Fibroblast of lung (primary cell): ENCODE measurements at places on chromosomes 16 and 17.

DNA sequence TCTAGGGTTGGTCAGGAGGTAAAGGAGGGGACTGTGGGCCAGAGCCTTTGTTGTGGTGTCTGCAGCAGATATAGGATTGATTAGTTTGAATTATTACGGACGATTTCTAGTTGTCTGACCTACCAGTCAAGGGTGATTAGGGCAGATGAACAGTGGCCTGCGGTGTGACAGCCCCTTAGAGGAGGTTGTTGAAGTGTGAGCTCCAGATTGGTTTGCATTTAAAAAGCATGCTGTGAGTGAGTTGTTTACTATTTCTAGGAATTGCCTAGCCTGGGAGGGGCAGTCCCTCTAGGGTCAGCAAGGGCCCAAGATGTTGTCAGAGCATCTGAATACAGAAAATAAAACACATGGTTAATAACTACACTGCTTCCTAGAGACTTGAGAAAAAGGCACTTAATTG, 108.8 kb downstream of the ARHGAP44 start:
- DNase-seq = no peak

- DNase-seq = no peak
These were observed 60.6 kb downstream of the KPNA2 start for GRCh38 chr17:68096111-68096510.

- no peak for DNase-seq
These were observed 72.7 kb downstream of the PHKB start for GRCh38 chr16:47533744-47534292.

DNA sequence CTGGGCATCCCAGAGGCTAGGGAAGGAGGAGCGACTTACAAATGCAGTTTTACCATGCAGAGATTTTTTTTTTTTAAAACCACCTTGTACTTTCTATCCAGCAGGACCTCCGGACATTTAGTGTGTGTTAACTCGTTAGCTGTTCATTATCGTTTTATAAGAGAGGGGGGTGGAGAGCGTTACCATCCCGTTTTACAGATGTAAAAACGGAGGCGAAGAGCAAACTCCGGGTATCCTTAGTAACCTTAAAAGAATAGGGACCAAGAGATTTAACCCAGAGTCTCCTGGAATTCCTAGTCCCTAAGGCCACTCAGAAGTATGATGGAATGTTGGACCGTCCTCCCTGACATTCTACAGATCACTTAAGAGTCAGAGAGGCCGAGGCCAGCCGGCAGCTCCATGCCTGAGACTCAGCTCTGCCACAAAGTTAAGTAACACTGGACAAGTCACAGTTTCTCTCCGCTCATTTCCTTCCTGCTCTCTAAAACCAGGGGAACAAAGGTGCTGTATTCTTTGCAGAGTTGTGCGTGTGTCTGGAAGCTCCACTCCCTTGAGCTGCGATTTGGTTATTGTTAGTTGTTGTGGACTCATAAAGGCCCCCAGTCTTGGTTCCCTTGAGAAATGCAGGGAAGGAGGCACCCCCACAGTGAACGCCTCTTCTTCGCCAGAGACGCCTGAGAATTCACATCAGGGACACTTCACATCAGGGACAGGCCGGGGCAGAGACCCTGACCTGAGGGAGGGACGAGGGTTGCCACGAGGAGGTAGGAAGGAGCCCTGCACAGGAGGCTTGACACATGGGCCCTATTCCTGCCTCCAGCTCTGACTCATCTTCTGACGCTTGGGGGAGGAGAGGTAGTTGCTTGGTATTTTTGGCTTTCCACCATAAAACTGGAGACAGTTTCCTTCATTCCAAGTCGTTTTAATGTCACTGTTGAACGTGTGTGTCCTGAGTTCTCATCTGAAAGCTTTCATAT, 1.2 kb downstream of the DUSP14 start:
- peak; percentile 89 for DNase-seq

DNA sequence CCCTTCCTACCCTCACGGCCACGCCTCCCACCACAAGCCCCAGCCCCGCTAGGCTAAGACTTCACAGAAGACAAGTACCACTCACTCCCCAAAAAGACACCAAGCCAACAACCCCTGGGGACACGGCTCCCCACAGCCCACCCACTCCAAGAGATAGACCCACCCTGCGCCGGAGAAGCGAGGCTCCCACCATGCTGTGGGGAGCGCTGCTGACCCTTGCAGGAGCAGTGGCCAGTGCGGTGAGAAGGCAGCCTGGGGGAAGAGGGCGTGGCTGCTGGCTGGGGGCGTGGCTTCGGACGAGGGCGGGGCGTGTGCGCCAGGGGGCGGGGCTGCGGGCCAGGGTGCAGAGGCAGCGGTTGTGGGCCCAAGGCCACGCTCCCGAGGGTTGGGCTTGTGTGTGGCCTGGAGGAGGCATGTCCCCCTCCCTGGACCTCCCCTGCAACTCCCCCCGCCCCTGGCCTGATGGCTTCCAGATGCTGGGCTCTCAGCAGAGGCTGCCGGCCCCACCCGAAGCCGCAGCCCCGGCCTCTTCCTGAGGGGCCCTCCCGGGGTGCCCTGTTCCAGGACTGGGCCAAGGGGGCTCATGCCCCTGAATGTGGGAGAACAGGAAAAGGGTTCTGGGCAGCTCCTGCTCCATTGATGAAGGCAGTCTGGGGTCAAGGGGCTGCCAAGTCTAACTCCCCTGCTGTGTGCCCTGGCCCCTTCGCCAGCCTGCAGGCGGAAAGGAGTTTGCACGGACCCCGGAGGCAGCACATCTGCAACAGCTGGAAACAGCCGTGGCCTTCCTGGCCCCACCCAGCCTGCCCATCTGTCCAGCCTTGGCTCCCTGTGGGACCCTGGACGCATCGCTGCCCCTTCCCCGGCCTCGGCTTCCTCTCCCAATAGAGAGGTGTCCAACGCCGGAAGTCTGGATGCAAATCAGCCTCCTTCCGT, 9.1 kb downstream of the TFAP4 start:
- peak; percentile 11 for DNase-seq

- no peak for DNase-seq
These were observed 114.9 kb upstream of the TBX2 start for GRCh38 chr17:61284746-61285145.

DNA sequence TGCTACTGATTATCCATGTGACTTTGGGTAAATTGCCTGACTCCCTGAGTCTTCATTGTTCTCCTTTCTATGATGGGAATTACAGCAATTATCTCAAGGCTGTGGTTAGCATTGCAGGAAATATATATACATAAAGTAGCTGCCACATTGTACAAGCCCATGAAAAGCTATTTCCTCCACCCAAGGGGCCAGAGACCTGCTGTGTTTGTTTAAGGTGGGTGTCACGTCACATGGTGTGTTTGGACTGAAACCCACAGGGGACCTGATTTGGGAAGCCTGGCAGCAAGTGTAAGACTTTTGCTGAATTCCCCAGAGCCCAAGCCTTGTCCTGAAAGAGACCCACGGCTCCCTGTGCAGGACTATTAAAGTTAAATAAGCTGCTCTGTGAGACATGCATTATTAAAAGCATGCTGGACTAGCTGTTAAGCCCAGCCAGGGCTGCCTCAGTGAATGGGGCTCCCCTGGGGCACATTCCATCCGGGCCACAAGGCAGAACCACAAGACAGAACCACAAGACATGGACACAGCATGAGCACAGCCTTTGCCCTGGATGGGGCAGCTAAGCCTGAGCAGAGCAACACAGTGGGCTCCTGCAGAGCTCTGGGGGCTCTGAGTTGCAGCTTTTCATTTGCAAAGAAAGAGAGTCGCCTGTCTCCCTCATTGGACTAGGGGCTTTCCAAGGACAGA, 148.9 kb downstream of the SPACA3 start:
- no peak for DNase-seq

- no peak for DNase-seq
These were observed 255.5 kb upstream of the TBX2 start for GRCh38 chr17:61144137-61144536.

DNA sequence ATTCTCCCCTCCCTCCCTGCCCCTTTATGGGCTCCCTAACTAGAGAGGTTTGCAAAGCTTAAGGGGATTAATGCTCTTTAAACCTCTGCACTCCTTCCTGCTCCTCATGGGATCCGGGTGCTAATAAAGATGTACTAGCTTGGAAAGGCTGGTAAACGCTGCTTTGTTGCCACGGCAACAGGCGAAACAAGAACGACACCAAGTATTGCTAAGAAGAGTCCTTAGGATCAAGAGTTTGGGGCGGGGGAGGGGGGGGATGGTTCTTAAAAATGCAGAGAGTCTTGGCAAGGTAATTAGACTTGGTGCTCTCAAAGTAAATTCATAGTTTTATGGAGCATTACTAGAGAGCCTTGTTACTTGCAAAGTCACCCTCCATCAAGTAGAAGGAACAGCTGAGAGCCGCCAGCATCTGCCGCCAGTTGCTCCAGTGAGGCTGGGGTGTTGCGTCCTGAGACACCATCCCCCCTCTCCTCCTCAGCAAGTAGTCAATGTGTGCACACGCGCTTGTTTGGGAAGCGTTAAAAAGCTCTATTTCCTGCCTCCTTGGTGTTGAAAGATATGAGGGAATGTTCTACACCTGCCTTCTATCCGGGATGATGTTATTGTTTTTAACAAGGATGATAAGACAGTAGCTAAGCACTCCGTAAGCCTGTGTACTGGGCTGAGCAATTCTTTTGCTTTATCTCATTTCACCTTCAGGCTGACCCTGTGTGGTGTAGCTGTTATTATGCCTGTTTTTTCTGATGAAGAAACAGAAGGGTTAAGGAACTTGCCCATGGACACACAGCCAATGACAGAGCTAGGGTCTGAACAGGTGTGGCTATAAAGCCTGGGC, 190.9 kb downstream of the CCDC182 start:
- DNase-seq = peak; percentile 58

- peak; percentile 65 for DNase-seq
These were observed 13.5 kb downstream of the PSMD7 start for GRCh38 chr16:74309789-74310781.
